ENCODE measurements at places on chromosomes 11 and 22.

- DNase-seq = peak; percentile 77
Measured at GRCh38 chr11:65432686-65433582, 10.3 kb downstream of the NEAT1 start.

- DNase-seq = no peak
Measured at GRCh38 chr22:23922921-23923320, 28.7 kb downstream of the MIF start.

GRCh38 chr11:134224710-134225664, 516 bp downstream of the VPS26B start:
- peak; percentile 70 for DNase-seq

GRCh38 chr11:93116641-93117441, 81.0 kb downstream of the SLC36A4 start:
- DNase-seq = no peak
